ENCODE measurements at places on chromosomes 5 and 9.

GRCh38 chr5:82259172-82259800, 18.9 kb downstream of the RPS23 start:
- no peak for DNase-seq

- no peak for DNase-seq
These were observed 422.6 kb downstream of the EFNA5 start for GRCh38 chr5:107248066-107248695.

DNA sequence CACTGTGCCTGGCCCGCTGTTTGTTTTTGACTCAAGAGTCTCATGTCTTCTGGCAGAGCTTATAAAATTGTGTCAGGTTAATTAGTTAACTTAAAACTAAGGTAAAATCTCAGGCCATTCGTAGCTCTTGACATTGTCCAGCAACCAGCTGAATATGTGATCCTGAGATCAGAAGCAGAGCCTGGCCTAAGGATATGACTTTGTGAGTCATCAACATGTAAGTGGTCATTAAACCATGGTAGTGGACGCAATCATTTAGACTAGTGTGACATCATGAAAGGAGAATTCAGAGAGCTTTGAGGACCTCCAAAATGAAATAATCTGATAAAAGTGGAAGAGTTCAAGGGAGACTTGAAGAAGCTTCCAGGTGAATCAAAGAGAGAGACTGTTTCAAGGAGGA, 23.3 kb downstream of the SPZ1 start:
- DNase-seq: no peak

DNA sequence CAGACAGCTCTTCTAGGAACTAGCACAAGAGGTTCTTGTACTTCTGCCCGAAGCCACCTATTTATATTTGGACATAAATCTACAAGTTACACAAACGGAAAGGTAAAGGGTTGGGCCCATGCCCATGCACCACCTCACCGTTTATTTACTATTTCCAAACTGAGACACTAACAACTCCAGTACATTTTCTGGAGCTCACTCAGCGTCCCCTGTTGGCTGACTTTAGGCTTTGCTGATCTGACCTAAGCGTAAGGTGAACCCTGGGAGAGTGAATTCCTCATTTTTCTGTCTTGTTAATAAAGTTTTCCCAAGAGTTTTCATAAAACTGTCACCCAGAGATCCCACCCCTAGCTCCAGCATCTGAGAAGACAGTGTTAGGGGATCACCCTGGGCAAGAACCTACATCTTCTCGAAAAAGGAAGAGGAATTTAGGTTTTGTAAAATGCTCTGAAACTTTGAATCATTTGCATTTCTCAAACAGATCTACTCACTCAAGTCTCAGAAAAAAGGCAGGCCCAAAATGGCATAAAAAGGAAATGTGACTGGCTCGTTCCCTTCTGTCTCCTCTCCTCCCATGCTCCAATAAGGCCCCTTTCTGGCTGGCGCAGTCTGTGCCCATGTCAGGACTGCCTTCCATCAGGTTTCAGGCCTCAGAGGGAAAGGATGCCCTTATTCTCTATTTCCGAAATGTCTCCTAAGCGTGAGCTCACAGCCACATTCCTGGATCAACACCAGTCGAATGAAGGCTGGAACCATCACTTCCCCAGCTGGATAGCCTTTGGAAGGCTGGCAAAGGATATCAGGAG, 201.3 kb downstream of the FANCC start:
- DNase-seq: no peak

- DNase-seq: no peak
These were observed 25.2 kb downstream of the EMB start for GRCh38 chr5:50415912-50416311.

- DNase-seq: no peak
These were observed 348.9 kb upstream of the ISL1 start for GRCh38 chr5:51034222-51034901.

- no peak for DNase-seq
These were observed 97.3 kb upstream of the PANK3 start for GRCh38 chr5:168676501-168676900.

DNA sequence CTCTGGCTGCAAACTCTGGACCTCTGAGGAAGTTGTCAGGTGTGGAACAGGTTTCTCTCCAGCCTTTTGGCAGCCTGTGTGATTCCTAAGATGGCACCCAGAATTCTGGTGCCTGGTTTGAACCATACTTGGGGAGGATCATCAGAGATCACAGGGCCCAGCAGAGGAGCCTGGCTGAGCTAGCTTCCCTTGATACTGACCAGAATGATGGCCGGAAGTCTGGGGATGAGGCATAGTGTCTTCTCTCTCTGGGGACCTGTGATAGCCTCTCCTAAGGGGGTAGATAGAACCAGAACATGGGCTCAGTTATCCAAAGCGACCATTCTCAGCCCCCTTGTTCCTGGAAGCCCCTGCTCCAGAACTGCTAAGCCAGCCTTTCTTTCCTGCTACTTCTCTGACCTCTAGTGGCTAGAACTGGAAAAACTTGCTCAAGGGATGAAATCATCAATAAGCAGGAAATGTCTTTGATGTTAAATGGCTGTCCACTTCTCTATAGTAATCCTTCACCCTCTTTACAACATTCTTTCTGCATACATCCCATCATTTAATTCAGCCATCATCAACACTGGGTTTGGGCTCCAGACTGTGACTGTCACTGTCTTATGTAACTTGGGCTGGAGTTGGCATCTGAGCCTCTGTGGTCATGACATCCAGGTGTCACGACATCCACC, 55.1 kb downstream of the C9orf152 start:
- DNase-seq: no peak

- DNase-seq: no peak
These were observed 140.8 kb downstream of the CDH6 start for GRCh38 chr5:31334061-31334860.

- no peak for DNase-seq
These were observed 16.5 kb upstream of the CXXC5 start for GRCh38 chr5:139631520-139632165.

GRCh38 chr5:68710514-68710913, 383.3 kb upstream of the SLC30A5 start:
- no peak for DNase-seq

GRCh38 chr5:129271308-129271707, 176.8 kb downstream of the ISOC1 start:
- DNase-seq: no peak

DNA sequence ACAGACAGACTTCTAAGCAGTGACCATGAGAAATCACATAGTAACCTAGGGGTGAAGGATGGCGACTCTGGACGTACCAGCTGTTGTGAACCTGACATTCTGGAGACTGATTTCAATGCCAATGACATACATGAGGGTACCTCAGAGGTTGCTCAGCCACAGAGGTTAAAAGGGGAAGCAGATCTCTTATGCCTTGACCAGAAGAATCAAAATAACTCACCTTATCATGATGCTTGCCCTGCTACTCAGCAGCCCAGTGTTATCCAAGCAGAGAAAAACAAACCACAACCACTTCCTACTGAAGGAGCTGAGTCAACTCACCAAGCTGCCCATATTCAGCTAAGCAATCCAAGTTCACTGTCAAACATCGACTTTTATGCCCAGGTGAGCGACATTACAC, 38.0 kb upstream of the CCDC152 start:
- DNase-seq: peak; percentile 5

- DNase-seq: peak; percentile 39
These were observed 139.5 kb upstream of the DMRTA1 start for GRCh38 chr9:22307013-22307711.

GRCh38 chr5:133387091-133387490, 225.2 kb downstream of the FSTL4 start:
- DNase-seq: no peak

- peak; percentile 76 for DNase-seq
These were observed 219.1 kb downstream of the NDUFS4 start for GRCh38 chr5:53779541-53779981.

DNA sequence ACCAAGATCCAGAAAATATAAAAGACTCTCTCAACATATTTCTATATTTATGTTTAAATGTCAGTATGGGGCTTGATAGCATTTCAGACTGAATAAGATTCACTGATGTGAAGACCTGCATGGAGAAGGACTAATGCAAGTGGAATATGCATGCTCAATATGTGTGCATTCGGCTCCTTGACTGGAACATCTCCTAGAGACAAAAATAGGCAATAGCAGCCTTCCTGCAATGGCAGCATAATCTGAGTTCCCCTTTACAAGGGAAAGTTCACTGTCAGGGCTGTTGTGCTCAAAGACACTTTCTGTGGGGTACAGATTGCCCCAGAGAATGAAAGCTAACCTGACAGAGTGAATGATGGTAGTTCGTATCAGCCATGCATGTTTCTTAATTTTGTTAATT, 42.4 kb downstream of the STARD4 start:
- no peak for DNase-seq

- no peak for DNase-seq
These were observed 21.2 kb upstream of the PANK3 start for GRCh38 chr5:168600409-168600808.

GRCh38 chr5:96763026-96763425, 44.7 kb downstream of the ERAP1 start:
- no peak for DNase-seq

DNA sequence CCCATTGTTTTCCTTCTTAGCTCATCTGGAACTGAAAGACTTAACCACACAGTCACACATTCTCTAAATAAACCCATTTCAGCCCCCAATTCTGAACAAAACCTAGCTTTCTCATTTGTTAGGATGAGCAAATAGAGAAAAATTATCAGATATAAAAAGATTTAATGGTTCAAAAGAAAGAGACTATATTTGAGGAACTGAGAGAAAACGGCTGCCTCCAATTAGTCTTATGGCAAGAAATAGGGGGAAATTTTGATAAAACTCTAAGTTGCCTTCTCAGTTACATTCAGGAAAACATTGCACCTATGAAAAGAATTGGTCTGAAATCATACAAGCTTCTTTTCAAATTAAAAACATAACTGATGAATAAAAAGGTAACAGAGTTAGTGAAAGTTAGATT, 63.7 kb upstream of the ALDH1B1 start:
- DNase-seq: no peak

DNA sequence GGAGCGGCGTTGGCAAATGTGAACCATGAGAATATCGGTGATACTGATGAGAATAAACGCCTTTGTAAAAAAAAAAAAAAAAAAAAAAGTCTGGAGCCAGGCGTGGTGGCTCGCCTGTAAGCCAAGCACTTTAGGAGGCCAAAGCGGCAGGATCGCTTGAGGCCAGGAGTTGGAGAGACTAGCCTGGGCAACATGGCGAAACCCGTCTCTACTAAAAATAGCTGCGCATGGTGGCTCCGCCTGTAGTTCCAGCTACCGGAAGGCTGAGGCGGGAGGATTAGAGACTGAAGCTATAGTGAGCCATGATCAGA, 425 bp upstream of the NFX1 start:
- DNase-seq: no peak

GRCh38 chr9:133938753-133939152, 53.4 kb downstream of the VAV2 start:
- DNase-seq: no peak

- DNase-seq: no peak
These were observed 35.2 kb downstream of the MRPS27 start for GRCh38 chr5:72284559-72285423.

DNA sequence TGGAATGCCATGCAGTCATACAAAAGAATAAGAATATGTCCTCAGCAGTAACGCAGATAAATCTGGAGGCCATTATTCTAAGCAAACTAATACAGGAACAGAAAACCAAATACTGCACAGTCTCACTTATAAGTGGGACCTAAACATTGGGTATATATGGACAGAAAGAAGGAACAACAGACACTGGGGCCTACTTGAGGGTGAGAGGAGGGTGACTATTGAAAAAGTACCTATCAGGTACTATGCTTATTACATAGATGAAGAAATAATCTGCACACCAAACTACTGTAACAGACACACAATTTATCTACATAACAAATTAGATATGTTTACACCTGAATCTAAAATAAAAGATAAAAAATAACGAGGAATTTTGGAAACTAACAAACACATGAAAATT, 38.8 kb downstream of the MEIKIN start:
- DNase-seq: no peak

- peak; percentile 90 for DNase-seq
These were observed 71.2 kb upstream of the GLIS3 start for GRCh38 chr9:4371108-4371507.

- DNase-seq: no peak
These were observed 1004.6 kb upstream of the WWC1 start for GRCh38 chr5:167286891-167287290.

DNA sequence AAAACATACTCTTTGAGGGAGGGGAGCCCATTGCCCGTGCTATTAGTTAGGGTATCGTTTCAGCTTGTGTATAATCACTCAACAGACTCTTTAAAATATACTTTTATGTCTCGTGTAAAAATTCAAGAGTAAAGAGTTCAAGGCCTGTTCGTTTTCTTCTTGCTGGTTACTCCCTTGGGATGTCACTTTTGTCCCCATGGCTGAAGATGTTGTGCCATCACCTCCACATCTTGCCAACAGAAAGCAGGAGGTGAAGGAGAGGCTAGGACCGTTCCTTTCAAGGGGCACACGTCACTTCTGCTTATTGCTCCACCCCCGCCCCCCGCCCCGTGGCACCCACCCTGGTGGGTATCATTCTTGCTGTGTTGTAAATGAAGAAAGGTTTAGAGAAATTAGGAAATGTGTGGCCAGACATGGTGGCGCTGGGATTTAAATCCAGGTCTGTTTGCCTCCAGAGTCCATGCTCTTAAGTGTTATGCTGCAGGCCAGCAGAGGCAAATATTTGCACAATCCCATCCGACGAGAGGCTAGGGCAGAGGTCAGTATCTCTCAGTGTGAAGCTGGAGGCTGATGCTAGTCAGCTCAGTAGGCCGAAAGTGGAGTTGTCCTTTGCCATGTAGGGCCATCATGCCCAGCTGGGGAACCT, 3.0 kb downstream of the MLANA start:
- no peak for DNase-seq

DNA sequence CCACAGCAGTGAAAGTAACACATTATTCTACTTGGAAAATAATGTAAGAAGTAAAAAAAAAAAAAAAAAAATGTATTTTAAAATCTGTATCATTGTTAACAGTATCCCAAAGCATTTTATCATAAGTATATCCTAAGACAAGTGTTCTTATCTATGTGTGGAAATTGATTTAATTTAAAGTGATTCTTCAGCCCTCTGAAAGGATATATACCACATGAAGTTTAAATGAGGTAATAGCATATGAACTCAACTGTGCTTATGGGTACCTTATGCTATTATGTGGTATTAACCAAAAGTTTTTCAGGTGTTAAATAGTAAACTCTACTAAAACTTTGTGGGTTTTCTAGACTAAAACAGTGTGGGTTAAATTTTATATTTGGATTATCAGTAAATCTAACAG, 2.8 kb upstream of the SECISBP2 start:
- DNase-seq: no peak

GRCh38 chr9:38039907-38040682, 28.9 kb downstream of the SHB start:
- DNase-seq: no peak

- no peak for DNase-seq
These were observed 55.3 kb downstream of the SPEF2 start for GRCh38 chr5:35672995-35673394.

- DNase-seq: no peak
These were observed 36.3 kb downstream of the GABRP start for GRCh38 chr5:170819824-170820223.

Measured in skeletal muscle cell (primary cell).